ENCODE measurements at places on chromosomes 4 and X.

DNA sequence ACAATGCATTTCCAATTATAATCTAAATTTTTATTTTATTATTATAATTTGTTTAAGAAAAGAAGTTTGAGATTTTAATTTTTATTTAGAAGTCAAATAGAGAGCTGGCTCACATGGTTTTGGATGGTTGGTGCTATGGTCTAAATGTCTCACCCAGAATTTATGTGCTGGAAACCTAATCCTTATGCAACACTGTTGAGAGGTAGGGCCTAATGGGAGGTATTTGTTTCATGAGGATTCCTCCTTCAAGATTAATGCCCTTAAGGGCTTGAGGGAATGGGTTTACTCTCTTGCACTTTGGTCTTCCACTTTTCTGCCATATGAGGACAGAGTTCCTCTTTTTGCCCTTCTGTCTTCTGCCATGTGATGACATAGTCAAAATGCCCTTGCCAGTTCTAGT is 960.5 kb upstream of the IGFBP7 start:
- DNase-seq: no peak

GRCh38 chrX:16160729-16161128 is 6.6 kb upstream of the MAGEB17 start:
- DNase-seq: no peak

DNA sequence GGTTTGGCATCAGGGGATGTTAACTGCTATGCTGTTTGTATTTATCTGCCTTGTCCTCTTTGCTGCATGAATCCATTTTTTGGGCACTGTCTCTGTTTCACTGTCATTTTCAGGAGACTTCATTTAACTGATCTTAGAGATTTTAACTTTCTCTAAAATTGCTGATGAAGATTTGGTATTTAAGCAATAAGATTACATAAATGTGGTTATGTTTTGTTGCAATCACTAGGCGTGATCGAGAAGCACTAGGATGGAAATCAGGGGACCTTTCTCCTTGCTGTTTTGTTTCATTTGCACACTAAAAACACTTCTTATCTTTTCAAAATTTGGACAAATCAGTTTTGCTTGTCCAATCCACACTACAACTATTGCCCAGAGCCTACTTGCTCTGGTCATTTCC is 15.4 kb downstream of the CXCL2 start:
- DNase-seq: no peak

DNA sequence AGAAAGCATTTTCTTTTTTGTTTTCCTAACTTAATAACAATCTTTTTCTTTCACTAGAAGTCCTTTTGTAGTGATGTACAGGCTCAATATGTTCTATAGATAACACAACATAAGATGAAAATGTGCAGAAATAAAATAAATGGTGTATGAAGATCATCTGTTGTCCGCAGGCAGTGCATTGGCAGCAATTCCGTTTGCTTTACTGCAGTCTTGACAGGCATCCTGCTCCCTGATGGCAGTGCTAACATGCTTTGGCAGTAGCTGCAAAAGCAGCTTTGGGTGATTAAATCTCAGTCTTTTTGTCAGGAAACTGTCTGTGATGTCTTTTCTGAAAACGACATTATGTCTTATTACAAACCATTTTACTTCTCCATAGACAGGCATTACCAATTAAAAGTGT is 131.4 kb downstream of the TRAM1L1 start:
- DNase-seq: no peak

DNA sequence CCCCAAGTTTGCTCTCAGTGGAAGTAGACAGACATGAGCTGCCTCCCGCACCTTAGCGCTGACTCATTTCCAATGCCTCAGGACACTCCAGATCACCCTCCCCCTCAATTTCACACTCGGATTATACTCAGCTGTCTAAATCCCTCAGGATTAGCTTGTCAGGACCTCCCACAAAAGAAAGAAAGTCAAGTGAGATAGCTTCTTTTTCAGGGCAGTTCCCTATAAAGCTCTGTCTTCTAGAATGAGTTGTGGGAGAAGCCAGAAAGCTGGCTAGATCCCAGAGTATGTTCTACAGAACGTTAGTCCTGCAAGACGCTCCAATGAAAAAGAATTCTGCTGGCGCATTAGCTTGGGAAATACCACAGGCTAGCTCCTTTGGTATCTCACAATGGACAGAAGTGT is 51.2 kb upstream of the MTNR1A start:
- no peak for DNase-seq

GRCh38 chr4:83832110-83832825 is 296.4 kb downstream of the GPAT3 start:
- DNase-seq: no peak

DNA sequence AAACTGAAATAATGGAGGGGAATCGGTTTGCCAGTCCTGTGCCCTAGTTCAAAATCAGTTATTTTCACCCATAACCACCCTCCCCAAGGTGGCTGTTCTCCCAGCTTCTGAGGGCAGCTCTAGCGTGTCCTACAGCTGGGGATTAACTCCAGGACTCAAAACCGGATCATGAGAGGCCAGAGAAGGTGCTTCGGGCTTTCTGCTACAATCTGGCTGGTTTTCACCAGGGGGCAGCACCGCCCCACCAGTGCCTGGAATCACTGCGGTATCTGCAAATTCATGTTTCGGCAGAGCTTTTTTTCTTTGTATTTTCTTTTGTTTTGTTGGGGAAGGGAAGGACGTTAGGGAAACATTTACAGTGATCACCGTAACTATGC is 28.4 kb downstream of the PDHA1 start:
- peak; percentile 56 for DNase-seq

DNA sequence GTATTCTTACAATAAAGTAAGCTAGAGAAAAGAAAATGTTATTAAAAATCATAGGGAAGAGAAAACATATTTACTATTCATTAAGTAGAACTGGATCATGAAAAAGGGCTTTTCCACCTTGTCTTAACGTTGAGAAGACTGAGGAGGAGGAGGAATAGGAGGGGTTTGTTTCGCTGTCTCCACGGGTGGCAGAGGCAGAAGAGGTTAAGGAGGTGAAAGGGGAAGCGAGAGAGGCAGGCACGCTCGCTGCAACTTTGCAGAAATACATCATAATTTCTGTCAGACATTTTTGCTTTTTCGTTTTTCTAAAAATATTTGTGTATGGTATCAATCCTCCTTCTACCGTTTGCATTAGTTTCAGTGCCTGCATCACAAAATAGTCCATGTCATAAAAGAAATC is 2375.1 kb upstream of the AGA start:
- DNase-seq: no peak

DNA sequence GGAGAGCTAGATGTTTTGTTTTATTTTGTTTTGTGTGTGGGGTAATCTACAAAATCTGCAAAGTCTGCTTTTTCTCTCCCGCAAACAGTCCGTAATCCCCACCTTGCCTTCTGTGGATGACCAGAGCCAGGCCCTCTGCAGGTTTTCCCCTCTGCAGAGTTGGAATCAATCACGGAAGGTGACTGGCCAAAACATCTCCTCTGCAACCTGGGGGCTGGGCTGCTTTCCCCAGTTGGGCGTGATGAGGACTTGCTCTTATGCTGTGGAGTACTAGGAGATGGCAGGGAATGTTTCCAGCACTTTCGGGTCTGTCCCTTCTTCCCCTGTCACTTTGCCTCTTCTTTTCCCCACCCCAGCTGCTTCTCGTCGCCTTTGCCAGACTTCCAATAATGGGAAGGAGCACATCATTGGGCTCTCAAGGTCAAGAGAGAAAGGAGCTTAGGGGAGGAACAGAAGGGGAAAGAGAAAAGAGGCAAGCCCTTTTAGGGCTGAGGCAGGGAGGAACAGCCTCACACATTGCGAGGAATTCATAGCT is 1.1 kb downstream of the TMEM35A start:
- DNase-seq: no peak

GRCh38 chr4:145001635-145002034 is 96.4 kb downstream of the ANAPC10 start:
- no peak for DNase-seq

- no peak for DNase-seq
Observed at GRCh38 chrX:1903236-1903935, 288.5 kb downstream of the ASMT start.

- no peak for DNase-seq
Observed at GRCh38 chr4:26311633-26312032, 9.2 kb upstream of the RBPJ start.

GRCh38 chrX:42106556-42106955 is 183.2 kb upstream of the CASK start:
- no peak for DNase-seq

GRCh38 chr4:102612210-102612609 is 111.1 kb downstream of the NFKB1 start:
- no peak for DNase-seq

DNA sequence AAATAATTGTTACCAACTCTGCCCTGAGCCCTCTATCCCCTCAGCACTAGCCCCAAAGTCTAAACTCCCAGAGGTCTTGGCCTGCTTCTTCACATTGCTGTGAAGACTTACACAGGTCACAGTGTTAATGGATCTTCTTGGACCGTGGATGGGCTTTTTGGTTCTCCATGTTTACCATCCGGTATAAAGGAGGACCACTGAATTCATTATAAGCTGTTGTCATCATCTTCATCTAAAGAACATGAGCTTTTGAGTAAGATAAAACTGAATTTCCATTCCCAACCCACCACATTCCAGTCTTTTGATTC is 8.5 kb downstream of the NUDT11 start:
- DNase-seq: no peak

DNA sequence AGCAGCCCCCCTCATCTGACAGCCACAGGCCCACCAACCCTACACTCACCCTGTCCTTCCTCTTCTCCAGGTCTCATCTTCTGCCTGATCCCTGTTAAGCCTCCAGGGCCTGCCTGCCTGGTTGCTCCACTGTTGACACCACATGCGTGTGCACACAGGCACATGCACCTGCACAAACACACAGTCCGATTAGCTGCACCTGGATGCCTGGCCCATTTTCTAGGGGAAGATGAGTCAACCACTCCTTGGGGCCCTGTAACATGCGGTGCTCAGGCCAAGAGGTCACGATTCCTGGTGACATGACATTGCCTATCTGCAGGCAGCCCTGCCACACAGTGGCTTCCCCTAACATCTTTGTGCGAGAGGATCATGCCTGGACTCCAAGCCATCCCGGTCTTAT is 498.4 kb downstream of the BCOR start:
- DNase-seq: no peak

GRCh38 chrX:23756165-23756564 is 13.1 kb upstream of the ACOT9 start:
- peak; percentile 46 for DNase-seq

- DNase-seq: no peak
Observed at GRCh38 chrX:51851507-51852085, 41.8 kb upstream of the MAGED1 start.

GRCh38 chr4:142861351-142861750 is 15.2 kb upstream of the INPP4B start:
- no peak for DNase-seq

DNA sequence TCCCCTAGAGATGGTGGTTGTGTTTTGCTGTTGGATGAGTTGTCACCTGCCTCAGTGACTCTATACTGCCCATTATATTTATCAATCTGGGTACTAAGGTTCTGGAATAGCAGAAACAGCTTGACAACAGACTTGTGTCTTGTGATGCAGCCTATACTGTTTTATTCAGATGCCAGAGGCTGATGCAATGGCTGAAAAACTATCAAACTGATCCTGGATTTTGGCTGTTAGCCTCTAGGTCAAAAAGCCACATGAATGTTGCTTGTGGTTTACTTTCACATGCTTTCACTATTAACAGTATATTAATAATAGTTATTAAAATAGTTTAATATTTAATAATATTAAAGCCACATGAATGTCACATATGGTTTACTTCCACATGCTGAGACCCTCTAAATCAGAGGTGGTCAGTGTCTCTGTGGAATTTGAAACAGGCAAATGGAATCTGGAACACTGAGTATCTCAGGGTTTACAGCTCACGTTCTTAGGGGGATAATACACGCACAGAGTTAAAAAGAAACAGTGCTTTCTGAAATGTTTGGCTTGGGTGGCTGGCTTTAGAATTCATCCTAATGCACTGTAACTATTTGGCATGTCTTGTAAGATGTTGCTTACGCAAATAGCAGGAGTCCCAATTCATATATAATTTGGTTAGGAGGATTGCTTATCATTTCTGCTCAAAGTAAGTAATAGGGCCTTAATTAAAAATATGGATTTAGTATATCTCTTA is 82.5 kb upstream of the LCORL start:
- DNase-seq: no peak

- DNase-seq: no peak
Observed at GRCh38 chrX:51878056-51878455, 15.4 kb upstream of the MAGED1 start.

Measured in T-helper 1 cell (primary cell).